ENCODE measurements at places on chromosomes 4 and X. TPM values are rescaled to one million over a fixed set of nuclear protein-coding genes. Genes with fewer than 3 reads are reported as not detected.

DNA sequence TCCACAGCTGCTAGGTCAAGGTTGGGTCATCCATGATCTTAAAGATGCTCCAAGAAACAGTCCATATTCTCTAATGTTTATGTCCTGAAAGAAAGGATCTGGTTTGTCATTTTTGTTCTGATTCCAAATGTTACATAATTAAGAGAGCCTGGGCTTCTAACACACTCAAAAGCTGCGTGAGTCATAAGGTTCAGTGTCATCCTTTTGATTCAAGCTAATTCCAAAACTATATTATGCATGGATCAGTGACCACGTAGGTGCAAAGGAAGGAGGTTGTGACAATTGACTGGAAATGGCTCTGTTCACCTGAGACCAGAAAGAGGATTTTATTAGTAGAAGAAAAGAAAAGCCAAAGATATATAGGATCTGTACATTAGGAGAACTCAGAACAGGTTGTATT is 268.7 kb upstream of the GK2 start:
- no peak for DNase-seq
- H3K4me1 ChIP-seq: no peaks in the 10 kb centered on the region
- H3K36me3 ChIP-seq: no peaks in the 10 kb centered on the region
- no peak overlapping the region for H3K4me3 ChIP-seq
- H3K27ac ChIP-seq: no peak overlapping the region

DNA sequence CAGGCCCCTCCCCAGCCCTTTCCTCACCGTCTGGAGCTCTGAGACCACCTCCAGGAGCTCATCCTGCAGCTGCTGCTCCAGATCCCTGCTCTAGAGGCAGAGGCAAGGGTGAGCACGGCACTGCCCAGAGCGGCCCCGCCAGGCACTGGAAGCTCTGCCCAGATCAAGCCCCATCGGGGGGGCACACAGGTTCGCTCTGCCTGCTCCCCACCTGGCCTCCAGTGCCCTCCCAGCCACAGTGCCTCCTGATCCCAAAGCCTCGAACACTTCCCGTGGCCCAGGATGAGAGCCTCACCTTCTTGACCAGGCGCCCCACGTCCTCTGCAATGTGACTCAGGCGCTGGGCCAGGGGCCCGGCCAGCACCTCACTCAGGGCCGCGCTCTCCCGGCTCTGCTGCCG is 5.0 kb downstream of the ARHGAP4 start:
- no peaks in the 10 kb centered on the region for H3K4me1 ChIP-seq
- H3K4me3 ChIP-seq: no peak overlapping the region
- no peak overlapping the region for H3K27ac ChIP-seq
- DNase-seq: no peak

GRCh38 chr4:41058426-41058825 is 155.9 kb downstream of the APBB2 start:
- H3K27ac ChIP-seq: no peak overlapping the region
- no peaks in the 10 kb centered on the region for H3K36me3 ChIP-seq
- H3K4me1 ChIP-seq: peaks cover 25% of the 10 kb centered on the region
- DNase-seq: no peak
- no peak overlapping the region for H3K4me3 ChIP-seq

GRCh38 chrX:133461231-133461630 is 45.9 kb upstream of the GPC4 start:
- no peak for DNase-seq
- no peaks in the 10 kb centered on the region for H3K27me3 ChIP-seq
- H3K27ac ChIP-seq: no peak overlapping the region
- H3K4me3 ChIP-seq: no peak overlapping the region
- no peaks in the 10 kb centered on the region for H3K4me1 ChIP-seq

The ZFP92 gene
- total RNA-seq: 0.55 TPM

The CXXC4 gene
- 0.36 TPM for total RNA-seq

The PPP4R3C gene
- total RNA-seq: not detected

DNA sequence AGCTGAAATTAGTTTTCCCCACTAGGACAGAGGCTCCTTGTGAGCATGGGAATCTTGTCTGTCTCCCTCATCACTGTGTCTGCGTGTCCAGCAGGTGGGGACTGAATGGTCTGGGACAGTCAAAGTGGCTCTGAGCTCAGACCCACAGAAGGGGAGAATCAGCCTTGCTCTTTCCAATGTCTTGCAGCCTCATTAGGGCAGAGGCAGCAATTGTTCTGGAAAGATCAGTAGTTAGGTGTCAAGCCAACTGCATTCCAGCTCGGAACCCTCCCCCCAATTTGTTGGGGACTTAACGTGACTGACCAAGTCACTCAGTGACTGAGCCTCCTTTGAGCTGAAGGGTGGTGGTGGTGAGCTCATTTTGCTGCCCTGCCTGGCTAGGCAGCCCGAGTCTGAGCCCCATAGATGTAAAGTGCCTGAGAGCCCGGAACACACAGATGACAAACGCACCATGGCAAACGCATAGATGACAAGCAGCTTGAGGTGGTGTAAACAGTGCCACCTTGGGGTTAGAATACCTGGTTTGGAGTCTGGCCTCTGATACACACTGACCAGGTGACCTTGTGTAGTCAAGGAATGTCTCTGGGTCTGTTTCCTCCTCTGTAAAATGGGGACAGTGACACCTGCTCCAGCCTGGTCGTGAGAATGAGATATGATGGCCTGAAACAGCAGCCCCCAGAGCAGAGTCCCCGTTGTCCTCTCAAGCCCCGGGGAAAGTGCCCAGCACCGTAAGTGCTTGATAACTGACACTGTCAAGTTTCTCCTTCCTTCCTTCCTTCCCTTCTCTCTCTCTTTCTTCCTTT is 2.7 kb upstream of the SORCS2 start:
- no peaks in the 10 kb centered on the region for H3K36me3 ChIP-seq
- H3K4me3 ChIP-seq: no peak overlapping the region
- no peak for DNase-seq

DNA sequence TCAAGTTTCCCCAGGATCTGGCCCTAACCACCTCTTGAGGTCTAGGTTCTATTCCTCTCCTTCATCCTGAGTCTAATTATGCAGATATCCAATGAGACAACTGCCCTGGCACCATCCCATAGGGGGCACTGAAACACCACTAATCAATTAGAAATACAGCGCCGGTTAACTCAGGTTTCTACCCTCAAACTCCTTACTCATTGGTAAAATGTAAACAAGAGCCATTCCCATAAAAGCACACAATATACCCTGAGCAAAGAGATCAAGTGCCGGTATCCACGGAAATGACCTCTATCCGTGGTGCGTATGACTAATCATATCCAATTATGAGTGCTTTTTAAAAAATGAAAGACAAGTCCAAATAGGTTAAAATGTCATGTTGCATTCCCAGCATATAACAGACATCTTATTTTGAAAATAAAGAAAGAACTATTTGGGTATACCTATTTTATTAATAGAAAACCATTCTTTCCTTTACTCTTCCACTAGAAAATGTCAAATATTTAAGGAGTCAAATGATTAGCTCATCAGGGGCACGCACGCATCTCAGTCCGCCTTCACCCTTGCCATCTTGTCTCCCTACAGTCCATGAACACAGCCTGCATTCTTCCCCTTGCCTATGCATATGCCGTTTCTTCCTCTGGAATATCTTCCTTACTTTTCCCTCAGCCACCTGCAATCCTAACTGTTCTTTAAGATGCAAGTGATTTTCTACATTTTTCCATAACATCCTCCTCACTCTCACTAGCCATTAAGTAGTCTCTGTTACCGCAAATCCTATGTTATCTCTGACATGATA is 141.1 kb downstream of the MAML3 start:
- no peak overlapping the region for H3K27ac ChIP-seq
- DNase-seq: peak; percentile 49
- no peaks in the 10 kb centered on the region for H3K4me1 ChIP-seq
